ENCODE measurements at places on chromosomes 1 and 21.

GRCh38 chr1:226723657-226724532, 15.2 kb downstream of the ITPKB start:
- no peak for DNase-seq

GRCh38 chr1:115240297-115240696, 97.8 kb downstream of the NGF start:
- no peak for DNase-seq

GRCh38 chr1:234478152-234478480, 863 bp downstream of the TARBP1 start:
- DNase-seq, result no peak

DNA sequence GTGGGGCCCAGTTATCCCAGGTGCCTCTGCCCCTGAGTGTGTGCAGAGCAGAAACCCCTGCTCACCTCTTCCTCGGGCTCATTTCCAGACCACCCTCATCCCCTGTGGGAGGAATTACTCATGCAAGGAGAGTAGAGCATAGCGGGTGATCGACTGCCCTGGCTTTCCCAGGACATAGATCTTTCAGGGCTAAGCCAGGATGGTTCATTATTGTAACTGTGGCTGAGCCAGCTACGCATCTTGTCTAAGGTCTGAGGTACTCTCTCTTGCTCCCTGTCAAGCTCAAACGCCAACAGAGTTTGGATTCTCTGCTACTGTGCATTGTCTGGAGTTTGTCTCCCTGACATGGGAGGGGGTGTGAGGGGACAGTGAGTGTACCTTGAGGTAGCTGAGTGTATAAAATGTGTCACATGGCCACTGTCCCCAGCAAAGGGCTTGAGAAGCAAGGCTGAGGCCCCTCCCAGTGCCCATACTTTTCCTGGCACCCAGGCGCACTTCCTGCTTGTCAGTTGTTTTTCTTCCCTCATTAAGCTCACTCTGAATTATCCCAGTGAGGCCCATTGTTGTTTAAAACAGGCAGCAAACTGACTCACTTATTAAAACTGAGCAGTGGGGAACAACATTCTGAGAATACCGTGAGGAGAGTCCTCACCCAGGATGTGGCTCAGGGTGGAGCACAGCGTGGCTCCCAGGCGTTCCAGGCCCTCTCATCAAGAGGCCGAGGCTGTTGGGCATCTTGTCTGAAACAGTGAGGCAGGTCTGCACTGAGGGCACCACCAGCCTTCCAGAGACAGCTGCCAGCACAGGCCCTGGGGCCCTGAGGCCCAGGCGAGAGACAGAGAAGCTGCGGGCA, 92.9 kb downstream of the LAMC2 start:
- DNase-seq, result peak; percentile 54

DNA sequence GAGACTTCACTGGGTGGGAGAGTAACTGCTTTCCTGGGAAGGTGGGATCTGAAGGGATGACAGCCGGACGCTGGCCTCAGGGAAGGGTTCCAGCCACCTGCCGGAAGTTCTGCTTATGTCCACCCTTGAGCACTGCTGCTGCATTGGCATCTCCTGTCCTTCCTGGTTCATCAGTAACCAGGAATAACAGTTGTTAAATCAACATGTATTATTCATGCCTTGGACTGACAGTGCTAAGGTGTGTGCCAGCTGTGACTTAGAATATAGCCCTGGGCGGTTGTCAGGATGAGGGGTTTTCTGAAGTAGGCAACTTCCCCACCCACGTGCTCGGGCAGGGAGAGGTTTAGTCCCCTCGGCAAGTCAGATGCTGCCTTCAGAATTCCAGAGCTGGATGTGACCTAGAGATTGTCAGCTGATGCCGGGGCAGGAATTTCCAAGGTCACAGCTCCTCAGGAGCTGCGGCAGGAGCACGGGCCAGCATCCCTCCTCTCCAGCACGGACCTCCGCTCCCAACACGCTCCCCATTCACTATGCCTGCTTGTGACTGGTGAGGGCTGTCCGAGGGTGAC, 17.9 kb downstream of the CLDN14 start:
- DNase-seq, result no peak

- no peak for DNase-seq
Observed at GRCh38 chr1:59511476-59512465, 214.9 kb downstream of the FGGY start.

DNA sequence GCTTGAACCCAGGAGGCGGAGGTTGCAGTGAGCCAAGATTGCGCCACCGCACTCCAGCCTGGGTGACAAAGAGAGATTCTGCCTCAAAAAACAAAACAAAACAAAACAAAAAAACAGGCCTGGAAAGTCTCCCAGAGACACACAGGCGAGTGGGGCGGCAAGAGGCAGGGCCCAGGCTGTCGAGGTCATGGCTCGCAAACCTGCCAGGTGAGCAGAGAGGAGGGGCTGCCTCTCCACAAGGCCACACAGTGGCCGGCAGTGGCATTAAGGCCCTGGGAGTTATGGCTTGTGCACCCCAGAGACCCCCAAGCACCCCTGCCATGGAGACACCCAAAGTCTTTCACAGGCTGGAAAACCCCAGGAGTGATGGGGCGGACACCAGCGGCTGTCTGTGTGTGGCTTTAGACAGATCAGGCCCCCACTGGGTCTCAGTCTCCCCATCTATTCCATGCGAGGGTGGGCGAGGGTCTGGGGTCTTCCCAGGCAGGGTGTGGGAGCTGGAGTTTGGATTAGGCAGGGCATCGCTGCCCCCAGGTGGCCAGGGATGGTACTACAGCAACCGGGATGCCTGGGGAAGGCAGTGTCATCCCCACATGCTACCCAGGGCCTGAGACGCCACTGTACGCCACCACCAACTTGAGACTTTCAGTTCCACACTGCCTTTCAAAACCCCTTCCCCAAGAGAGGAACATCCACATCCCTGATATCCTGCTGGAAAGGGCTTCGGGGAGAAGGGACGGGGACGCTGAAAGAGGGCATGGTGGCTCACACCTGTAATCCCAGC, 7.3 kb upstream of the CTRC start:
- DNase-seq, result no peak

GRCh38 chr21:20377250-20377649, 621.0 kb upstream of the NCAM2 start:
- DNase-seq, result no peak

- DNase-seq, result no peak
Observed at GRCh38 chr1:194723067-194723466, 1536.7 kb upstream of the B3GALT2 start.

DNA sequence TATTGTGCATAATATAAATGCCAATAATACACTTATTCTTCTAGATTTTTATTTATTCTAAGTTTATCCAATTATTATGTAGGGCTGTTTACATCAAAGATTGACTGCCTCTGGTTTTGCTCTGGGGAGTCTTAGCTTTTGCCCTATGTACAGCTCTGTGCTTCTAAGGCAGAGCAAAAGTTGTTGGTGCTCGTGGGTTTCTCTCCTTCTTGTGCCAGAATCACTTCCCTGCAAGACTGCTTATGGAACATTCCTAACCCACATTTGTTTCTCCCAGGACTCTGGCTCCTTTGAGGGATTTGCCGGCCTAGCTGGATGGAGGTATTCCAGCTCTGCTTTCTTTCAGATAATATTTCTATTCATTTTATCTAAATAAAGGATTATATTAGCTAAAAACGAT, 849.1 kb downstream of the USP25 start:
- no peak for DNase-seq

GRCh38 chr1:221874285-221875003, 132.6 kb upstream of the DUSP10 start:
- no peak for DNase-seq

GRCh38 chr1:184267747-184268146, 119.1 kb upstream of the C1orf21 start:
- DNase-seq, result no peak

- DNase-seq, result no peak
Observed at GRCh38 chr1:212060632-212061472, 25.3 kb downstream of the DTL start.

- no peak for DNase-seq
Observed at GRCh38 chr1:94795434-94795833, 24.7 kb upstream of the SLC44A3 start.

- peak; percentile 88 for DNase-seq
Observed at GRCh38 chr1:43582162-43582566, 51.5 kb downstream of the PTPRF start.

DNA sequence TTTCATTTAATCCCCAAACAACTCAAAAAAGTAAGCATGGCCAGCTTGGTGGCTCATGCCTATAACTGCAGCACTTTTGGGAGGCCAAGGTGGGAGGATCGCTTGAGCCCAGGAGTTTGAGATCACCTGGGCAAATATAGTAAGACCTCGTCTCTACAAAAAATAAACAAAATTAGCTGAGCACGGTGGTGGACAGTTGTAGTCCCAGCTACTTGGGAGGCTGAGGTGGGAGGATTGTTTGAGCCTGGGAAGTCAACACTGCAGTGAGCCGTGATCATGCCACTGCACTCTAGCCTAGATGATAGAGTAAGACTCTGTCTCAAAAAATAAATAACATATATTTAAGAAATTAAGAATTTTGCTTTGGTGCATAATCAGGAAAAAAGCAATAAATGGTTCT, 6.1 kb upstream of the AKR1A1 start:
- no peak for DNase-seq

- DNase-seq, result peak; percentile 68
Observed at GRCh38 chr1:223504741-223505140, 111.5 kb downstream of the CCDC185 start.

DNA sequence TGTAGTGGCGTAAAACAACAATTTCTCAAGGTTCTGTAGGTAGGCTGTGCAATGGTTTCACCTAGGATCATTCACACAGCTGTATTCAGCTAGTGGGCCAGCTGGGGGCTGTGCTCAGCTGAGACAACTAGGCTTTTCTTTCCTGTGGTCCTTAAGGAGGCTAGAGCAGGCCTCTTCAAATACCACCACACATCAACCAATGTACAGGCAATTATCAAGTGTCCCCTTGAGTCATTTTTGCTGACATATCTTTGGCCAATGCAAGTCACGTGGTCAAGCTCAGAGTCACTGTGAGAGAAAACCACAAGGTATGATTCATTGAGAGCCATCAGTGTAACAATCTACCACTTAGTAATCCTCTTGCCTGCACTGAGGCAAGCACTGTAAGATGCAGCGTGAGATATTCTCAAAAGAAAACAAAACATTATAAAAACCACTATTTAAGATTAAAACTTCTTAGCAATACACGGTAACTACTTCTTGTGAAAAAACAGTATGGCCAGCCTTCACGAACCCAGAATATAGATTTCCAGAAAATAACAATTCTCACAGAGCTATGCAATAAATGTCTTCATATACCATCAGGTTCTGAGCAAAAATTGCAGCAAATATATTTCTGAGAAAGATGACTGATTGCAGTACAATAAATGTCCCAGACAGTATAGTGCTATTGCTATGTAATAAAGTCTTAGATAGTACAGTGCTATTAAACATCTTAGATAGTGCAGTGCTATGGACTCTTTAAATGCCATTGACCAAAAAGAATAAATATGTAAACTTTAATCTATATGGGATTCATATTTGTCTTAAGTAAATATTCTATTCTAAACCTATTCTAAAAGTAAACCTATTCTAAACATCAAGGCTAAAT, 55.3 kb downstream of the NME7 start:
- peak; percentile 52 for DNase-seq

DNA sequence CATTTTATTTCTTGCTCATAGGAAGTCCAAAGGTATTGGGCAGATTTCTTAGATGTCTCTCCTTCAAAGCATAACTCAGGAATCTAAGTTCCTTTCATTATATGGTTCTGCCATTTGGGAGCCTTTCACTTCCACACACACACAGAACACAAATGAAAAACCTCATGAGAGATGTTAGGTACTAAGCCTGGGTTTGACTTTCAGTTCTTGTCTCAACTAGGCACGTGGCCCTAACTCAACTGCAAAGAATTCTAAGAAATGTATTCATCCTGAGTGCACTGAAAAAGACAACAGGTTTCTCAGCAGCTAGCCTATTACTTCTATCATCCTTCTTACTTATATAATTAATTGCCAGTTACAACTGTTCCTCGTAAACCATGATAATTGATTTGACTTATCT, 190.0 kb upstream of the SAMSN1 start:
- no peak for DNase-seq

DNA sequence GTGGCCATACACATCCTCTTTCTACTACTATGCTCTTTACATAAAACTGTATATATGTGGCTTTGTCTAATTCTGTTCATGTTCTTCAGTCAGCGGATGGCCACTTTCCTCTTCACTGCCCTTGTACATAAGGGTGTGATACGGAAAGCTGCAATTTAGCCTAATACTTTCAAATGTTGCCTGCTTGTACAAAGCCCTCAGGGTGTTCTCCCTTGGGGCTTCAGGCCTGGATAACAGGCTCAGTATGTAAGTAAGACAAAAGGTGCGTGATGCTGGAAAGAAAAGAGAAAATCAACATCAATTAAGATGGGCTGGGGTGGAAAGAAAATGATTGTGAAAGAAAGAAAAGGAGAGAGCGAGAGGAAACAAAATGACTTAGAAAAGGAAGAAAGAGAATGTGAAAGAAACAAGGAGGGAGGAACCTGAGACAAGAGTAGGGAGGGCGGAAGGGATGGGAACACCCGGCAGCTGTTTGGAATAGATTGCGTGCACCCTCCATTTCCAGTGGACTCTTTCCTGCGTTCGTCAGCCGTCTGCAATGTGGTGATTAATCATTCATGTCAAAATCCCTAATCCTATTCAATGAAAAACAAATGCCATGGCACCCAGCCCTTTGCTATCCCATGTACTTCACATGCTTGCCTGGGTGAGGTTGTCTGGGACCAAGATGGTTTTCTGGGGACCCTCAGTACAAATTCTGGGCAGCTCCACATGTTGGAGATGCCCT, 553.6 kb downstream of the NUF2 start:
- no peak for DNase-seq

- no peak for DNase-seq
Observed at GRCh38 chr1:115802416-115802815, 33.9 kb upstream of the CASQ2 start.

All from T1000 (cell line).